Activated CD8-positive, alpha-beta memory T cell treated with anti-CD3 and anti-CD28 coated beads for 24 hours (primary cell): ENCODE measurements at places on chromosomes 16 and 17.

DNA sequence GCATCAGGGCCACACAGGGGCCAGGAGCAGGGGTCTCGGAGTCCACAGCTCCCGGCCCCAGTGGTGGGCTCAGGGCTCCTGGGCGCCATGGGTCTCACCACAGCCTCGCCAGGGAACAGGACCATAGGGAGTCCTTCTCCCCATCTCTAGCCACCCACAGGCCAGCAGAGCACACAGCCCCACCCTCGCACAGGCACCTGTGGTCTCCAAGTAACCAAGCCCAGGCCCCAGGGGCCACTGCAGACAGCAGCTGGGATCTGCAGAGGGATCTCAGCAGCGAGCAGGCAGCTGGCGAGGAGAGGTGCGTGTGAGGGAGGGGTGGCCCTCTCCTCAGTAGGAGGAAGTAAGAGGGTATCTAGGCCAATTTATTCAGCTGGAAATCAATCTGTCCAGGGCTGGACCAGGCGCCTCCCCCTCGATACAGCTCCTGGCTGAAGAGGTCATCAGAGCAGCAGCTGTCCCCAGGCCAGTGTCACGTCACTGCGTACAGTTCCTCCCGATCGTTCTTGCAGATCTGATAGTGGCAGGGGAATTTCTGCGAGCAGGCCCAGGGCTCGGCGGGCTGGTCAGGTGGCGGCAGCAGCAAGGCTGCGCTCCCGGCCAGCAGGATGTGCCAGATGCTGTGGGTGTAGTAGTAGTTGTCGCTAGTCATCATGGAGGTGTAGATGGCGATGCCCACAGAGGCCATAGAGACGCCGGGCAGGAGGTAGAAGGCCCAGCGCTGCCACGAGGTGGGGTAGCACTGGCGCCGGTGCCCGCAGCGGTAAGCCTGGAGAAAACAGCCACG is 1.4 kb upstream of the MRPL28 start:
- no peak for DNase-seq

- DNase-seq = no peak
These were observed 99.9 kb upstream of the ZNF750 start for GRCh38 chr17:82939621-82940135.

DNA sequence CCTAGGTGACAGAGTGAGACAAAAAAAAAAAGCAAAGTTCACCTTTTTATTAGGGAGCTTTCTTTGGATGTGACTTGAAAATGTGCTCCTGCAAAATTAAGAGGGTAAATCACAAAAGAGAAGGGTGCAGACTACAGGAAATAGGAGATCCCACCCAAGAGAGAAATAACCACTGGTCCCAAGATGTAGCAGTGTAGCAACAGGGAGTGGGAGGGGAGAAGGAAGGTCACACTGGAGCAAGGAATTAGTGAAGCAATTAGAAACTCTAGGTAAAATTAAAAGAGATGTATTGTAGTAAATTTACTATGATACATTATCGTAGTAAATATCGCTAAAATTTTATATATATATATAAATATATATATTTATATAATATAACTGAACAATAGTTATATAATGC is 12.3 kb upstream of the SPN start:
- no peak for DNase-seq

GRCh38 chr16:28140788-28141618 is 70.8 kb downstream of the XPO6 start:
- peak; percentile 73 for DNase-seq

DNA sequence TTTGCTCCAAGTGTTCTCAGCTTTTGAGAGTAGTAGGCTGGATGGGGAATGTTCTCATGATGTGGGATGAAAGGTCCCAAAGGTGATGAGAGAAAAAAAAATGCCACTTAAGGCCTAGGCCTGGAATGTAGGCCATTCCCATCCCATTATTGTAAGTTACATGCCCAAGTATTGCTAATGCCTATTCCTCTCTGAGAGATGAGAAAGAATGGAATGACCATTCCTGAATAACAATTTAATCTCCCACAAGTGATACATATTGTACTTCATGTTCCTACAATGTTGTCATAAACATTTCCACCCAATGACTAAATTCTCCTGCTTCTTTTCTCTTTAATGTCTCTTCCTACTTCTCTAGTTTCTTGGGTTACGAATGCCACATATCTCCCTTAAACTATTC is 102.8 kb upstream of the KCNJ16 start:
- DNase-seq = no peak
